NCI-H146 (cell line): ENCODE measurements at places on chromosomes 5 and 9.
A peak's percentile ranks its signal among the peaks of the same experiment; 100 is the strongest.

GRCh38 chr9:101632611-101633010, 37.8 kb upstream of the PPP3R2 start:
- no peak for DNase-seq

GRCh38 chr9:82570226-82570625, 492.7 kb downstream of the RASEF start:
- DNase-seq: no peak

- DNase-seq: peak; percentile 60
Measured at GRCh38 chr9:126301985-126302603, 24.5 kb upstream of the MVB12B start.

DNA sequence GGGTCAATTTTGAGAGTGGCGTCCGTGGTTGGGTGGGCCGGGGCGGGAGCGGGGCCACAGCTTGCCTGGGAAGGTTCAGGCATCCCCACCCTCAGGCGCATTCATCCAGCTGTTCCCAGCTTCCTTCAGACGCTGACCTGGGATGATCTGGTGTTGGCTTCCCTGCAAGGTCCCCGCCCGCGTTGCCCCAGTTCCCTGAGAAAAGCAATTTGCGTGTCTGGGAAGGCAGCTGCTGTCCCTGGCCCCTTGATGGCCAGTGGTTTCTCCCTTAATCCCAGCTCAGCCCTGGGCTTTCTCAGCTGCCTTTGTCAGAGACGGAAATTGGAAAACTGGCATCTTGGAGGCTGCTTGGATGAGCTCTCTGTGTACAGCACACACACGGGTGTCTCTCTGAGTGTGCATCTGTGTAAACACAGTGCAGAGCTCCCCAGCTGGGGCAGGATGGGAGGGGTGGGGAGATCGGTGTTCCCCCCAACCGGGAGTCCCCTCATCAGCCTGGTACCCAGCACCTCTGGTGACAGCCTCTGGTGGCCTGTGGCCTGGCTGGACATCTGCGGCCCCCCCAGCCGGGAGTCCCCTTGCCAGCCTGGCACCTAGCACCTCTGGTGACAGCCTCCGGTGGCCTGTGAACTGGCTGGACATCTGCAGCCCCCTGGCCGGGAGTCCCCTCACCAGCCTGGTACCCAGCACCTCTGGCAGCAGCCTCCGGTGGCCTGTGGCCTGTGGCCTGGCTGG, 94.0 kb downstream of the COL5A1 start:
- DNase-seq: no peak

DNA sequence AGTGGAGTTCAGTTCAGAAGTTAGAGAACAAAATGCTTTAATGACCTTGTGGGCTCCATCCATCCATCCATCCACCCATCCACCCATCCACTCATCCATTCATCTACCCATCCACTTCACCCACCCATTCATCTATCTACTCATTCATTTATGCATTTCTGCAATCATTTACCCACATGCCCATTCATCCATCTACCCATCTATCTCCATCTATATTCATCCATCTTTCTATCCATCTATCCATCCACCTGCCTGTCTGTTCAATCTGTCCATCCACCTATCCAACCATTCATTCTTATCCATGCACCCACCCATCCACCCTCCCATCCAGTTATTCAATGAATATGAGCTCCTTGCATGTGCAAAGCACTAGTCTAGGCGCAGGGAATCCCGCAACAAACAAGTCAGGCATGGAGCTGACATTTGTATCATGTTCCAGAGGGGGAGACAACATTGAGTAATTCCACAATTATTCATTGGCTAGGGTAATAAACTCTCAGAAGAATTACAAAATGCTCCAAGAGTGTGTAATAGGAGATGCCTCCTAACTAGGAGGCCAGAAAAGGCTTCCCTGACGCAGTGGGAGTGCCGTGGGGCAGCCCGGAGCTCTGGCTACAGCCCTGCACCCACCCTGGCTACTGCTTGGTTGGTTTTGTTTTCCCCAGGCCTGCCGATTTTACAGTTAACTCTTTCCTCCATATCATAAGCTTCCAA, 211.2 kb downstream of the NXNL2 start:
- no peak for DNase-seq
